ENCODE measurements at places on chromosomes 16 and 17.

- DNase-seq = no peak
Observed at GRCh38 chr16:15739950-15740349, 89.9 kb downstream of the NDE1 start.

- no peak for DNase-seq
Observed at GRCh38 chr16:74280448-74280847, 16.2 kb upstream of the PSMD7 start.

GRCh38 chr17:14198013-14198412 is 38.6 kb downstream of the CDRT15 start:
- DNase-seq = no peak

- no peak for DNase-seq
Observed at GRCh38 chr17:7987112-7987893, 15.1 kb upstream of the GUCY2D start.

DNA sequence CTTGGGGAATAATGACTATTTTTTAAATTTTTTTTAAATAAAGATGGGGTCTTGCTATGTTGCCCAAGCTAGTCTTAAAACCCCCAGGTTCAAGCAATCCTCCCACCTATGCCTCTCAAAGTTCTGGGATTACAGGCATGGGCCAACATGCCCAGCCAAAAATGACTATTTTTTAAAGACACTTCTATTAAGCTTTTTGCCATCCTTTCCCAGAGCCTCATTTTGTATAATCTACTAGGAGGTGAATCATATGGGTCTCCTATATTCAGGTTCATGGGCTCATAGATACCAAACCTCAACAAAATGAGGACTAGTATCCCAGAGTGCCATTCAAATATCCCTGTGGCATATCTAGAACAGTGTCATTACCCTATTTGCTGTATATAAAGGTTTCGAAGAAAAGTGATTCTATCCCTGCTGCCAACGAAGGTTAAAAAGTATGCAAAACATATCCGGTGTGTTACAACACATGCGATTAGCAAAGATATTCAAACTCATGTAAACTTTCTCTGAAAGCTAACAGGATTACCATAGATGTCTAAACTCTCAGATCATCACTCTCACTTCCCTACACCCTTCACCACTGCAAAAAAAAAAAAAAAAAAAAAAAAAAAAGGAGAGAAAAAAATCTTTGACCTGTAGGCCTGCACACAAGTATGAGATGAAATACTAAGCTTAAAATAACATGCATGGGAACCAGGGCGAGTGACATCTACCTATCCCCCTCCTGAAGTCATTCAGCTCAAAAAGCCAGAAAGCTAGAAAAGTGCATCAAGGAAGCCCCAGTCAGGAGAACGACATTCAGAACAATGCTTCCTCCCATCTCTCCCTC is 23.5 kb downstream of the XPO6 start:
- DNase-seq = no peak
